Liver (tissue), 10 donors: ENCODE measurements at places on chromosomes 12 and 14.

DNA sequence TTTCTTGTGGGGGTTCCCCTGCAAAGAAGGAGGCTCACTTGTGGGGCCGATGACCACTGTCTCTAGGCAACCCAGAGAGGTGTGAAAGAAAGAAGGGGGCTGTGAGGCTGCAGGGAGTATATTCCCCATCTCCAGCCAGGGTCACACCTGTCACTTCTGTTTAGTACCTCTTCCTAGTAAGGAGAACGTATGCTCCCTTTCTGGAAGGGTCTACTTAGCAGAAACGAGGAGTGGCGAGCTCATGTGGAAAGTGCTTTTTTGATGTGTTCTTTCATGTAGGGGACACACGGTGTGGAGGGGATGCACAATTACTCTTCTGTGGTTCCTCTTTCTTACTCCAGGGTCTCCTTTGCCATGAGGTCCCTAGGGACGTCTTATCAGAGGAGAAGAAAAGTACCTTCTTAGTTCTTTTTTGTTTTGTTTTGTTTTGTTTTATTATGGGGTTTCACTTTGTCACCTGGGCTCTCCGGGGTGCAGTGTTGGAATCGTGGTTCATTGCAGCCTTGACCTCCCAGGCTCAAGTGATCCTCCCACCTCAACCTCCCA is 58.3 kb downstream of the PRKCH start:
- H3K4me3 ChIP-seq, result no peak overlapping the region
- H3K4me1 ChIP-seq, result no peaks in the 10 kb centered on the region
- no peaks in the 10 kb centered on the region for H3K36me3 ChIP-seq
- no peak for DNase-seq
- H3K27me3 ChIP-seq, result no peaks in the 10 kb centered on the region

DNA sequence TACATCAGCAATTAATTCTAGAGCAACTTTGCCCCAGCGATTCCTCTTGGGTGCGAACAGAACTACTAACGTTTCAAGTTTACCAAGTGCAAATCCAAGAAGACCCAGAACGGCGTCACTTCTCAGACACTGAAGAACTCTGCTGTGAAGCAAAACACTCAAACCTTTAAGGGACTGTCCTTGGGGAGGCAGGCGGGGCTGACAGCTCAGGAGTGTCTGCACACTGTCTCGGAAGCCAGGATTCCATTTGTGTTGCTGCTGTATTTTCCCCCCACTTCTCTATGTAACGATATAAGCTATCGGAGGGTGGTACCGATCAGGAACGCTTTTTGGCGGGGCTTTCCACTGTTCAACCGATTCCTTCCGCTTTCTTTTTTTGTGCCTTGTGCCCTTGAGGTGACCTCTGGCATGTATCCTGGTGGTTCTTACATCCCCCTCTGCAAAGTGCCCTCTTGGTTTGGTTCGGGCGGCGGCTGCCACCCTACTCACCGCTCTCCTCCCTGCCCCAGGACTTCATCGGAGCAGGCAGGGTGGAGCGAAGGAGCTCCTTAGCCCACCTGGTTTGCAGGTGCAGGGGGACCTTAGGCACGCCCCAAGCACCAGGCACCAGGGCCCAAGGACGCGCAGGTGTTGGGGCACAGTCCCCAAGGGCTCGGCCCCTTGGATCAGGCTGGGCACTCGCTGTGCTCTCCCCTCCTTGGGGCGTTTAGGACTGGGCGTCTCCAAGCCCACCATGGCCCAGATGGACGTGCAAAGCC is 19.2 kb upstream of the MLXIP start:
- no peaks in the 10 kb centered on the region for H3K27me3 ChIP-seq
- no peaks in the 10 kb centered on the region for H3K36me3 ChIP-seq
- no peak overlapping the region for H3K4me3 ChIP-seq
- H3K27ac ChIP-seq, result no peak overlapping the region
- no peak for DNase-seq

DNA sequence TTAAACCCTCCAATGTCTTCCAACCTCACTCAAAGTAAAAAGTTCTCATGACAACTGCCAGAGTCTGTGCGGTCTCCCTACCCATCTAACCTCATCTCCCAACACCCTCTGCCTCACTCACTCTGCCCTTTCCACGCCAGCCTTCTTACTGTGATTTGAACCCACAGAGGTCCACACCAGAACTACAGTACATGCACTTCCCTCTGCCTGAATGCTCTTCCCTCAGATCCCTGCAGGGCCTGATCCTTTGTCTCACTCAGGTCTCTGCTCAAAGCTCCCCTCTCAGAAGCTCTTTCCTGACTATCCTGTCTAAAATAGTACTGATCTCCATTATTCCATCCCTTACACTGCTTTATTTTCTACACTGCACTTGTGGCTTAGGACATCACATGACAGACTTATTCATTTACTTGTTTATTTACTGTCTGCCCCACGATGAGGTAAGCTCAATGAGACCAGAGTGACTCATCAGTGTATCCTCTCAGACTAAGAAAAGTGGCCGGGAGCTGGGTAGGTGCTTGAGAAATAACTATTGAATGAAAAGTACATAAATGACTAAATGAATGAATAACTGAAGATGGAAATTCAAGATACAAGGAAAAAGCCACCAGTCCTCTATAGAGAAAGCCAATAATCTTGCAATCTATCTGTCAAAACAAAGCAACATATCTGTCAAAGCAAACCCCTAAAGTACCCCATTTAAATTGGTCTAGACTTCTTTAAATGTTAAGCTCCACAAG is 17.1 kb downstream of the POMT2 start:
- H3K4me1 ChIP-seq, result no peaks in the 10 kb centered on the region
- no peak overlapping the region for H3K27ac ChIP-seq
- no peaks in the 10 kb centered on the region for H3K36me3 ChIP-seq
- no peak for DNase-seq

GRCh38 chr14:95463171-95463901 is 53.1 kb downstream of the SYNE3 start:
- no peaks in the 10 kb centered on the region for H3K36me3 ChIP-seq
- H3K4me1 ChIP-seq, result no peaks in the 10 kb centered on the region
- no peaks in the 10 kb centered on the region for H3K27me3 ChIP-seq
- no peak for DNase-seq
- no peak overlapping the region for H3K4me3 ChIP-seq

- no peak overlapping the region for H3K4me3 ChIP-seq
- H3K27ac ChIP-seq, result peak overlapping the region; percentile 12
- H3K27me3 ChIP-seq, result no peaks in the 10 kb centered on the region
- no peak for DNase-seq
Observed at GRCh38 chr12:117140397-117141096, 41.3 kb upstream of the TESC start.

DNA sequence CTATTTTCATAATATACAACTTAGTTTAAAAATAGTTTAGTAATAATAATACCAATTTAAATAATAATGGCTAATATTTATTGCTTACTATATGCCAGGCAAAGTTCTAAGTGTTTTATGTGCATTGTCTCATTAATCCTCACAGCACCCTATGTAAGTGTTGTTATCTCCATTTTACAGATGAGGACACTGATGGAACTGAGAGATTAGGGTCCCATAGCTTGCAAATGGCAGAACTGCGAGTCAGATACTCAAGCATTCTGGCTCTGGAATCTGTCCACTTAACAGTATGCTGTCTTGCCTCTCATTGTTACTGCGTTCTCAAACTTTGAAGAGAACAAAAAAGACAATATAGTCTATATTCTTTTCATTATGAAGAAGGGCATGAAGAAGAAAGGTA is 19.0 kb downstream of the AP5M1 start:
- no peak overlapping the region for H3K27ac ChIP-seq
- no peak for DNase-seq
- H3K4me1 ChIP-seq, result peaks cover 2% of the 10 kb centered on the region
- no peaks in the 10 kb centered on the region for H3K27me3 ChIP-seq

GRCh38 chr12:115852054-115852453 is 425.4 kb downstream of the MED13L start:
- no peaks in the 10 kb centered on the region for H3K27me3 ChIP-seq
- no peaks in the 10 kb centered on the region for H3K4me1 ChIP-seq
- H3K36me3 ChIP-seq, result no peaks in the 10 kb centered on the region
- H3K27ac ChIP-seq, result no peak overlapping the region

DNA sequence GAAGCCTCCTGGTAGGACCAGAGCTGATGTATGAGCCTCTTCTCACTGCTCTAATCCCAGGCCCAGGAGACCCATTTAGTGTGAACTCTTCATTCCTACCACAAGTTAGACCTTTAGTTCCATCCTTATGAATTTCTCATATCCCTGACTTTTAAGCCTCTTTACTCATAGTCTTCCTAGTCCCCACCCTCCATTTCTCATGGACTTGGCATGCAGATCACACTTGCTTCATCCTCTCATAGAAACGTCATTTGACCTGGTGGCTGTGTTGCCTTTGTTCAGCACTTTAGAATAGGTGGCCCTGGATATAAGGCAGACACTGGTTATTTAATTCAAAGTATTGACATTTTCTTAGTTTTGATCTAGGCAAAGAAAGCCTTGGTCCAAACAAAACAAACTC is 99.5 kb downstream of the SLC16A7 start:
- H3K4me1 ChIP-seq, result peaks cover 6% of the 10 kb centered on the region
- H3K27ac ChIP-seq, result no peak overlapping the region
- DNase-seq, result no peak
- no peak overlapping the region for H3K4me3 ChIP-seq
- H3K36me3 ChIP-seq, result no peaks in the 10 kb centered on the region
- no peaks in the 10 kb centered on the region for H3K27me3 ChIP-seq

- no peaks in the 10 kb centered on the region for H3K27me3 ChIP-seq
- H3K4me3 ChIP-seq, result no peak overlapping the region
- H3K27ac ChIP-seq, result no peak overlapping the region
- peaks cover 36% of the 10 kb centered on the region for H3K4me1 ChIP-seq
Observed at GRCh38 chr14:76836029-76836630, 9.9 kb downstream of the LRRC74A start.

DNA sequence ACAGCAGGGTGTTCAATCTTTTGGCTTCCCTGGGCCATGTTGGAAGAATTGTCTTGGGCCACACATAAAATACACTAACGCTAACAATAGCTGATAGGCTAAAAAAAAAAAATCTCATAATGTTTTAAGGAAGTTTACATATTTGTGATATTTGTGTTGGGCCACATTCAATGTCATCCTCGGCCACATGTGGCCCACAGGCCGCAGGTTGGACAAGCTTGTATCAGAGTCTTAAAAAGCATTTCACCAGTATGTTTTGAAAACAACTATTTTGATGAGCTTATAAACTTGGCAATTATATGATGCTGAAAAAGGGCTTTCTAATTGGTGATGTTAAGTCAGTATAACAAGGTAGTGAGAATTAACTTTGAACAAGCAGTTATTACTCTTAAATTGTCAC is 78.9 kb downstream of the PIK3C2G start:
- no peaks in the 10 kb centered on the region for H3K4me1 ChIP-seq
- H3K36me3 ChIP-seq, result no peaks in the 10 kb centered on the region
- no peak overlapping the region for H3K4me3 ChIP-seq
- no peak for DNase-seq

- H3K36me3 ChIP-seq, result no peaks in the 10 kb centered on the region
- no peak overlapping the region for H3K4me3 ChIP-seq
- H3K27me3 ChIP-seq, result no peaks in the 10 kb centered on the region
- no peak overlapping the region for H3K27ac ChIP-seq
- no peak for DNase-seq
Observed at GRCh38 chr12:18589316-18589715, 148.5 kb downstream of the PLCZ1 start.
